ENCODE measurements at places on chromosomes 11 and 22.

DNA sequence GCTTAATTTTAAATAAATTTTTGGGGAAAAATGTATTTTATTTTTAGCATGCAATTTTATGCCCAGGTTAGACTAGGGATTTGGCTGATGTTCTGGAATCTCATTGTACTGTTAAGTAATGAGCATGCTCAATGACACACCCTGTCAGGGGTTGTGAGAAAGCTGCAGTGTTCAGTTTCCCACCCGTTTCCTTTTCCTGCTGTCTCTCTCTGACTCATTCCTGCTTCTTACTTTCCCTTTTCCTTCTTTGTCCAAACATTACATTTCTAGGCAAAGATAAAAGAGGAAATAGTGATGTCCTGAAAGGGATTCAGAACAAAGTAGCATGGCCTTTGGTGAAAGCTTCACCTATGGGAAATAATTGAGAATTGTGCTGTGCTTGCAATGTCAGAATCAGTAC is 22.7 kb downstream of the OOSP3 start:
- no peak for DNase-seq

DNA sequence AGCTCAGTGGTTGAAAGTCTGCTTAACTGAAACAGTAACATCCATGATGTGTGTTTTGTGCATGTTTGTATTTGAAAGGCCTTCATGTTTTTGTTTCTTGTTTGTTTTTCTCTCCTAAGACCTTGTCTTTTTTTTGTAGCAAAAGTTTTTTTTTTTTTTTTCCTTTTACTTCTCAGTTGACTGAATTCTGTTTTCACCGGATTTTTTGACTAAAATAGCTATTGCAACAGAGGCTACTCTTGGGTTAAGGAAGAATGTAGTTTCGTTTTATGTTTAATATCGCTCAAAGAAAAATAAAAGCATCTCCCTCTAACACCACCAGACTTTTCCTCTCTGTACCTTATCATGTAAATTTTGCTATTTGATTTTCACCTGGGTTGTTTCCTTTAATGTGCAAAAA is 15.1 kb downstream of the APOL6 start:
- DNase-seq, result no peak

GRCh38 chr22:22377335-22377734 is 131.2 kb downstream of the ZNF280B start:
- no peak for DNase-seq

DNA sequence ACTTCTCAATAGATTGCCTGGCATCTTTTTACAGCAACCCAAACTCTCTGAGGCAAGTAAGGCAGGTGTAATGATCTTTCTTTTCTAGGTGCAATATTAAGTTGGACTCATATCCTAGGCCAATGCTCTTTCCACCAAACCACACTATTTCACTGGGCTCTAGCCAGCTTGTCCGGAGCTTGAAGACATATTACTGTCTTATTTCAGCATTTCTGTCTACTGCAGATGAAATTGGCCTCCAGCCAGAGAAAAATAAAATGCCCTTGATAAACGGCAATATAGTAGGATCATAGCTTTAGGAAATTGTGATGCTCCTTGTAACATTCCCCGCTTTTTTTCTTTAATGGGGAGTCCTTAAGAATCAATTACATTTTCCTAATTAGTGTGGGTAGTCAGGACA is 48.1 kb downstream of the SPON1 start:
- DNase-seq, result no peak
